A549 treated with Mapracorat at 1 μM for 4 hours (cell line): ENCODE measurements at places on chromosomes 12 and 14. TPM values are rescaled to one million over a fixed set of nuclear protein-coding genes. Genes with fewer than 3 reads are reported as not detected.

Gene KRT73
- total RNA-seq = 0.06 TPM in 1 of 5 replicates, not detected in the others

Gene KRT6C
- not detected in 5 replicates for total RNA-seq

Gene CAPZA3
- not detected in 5 replicates for total RNA-seq

Gene KCNMB4
- total RNA-seq = 0.18 to 0.52 TPM (median 0.26 TPM) in 5 replicates

Gene MANSC4
- not detected in 5 replicates for total RNA-seq

Gene SLC6A15
- total RNA-seq = 3.6 to 5.4 TPM (median 3.8 TPM) in 5 replicates

Gene LEMD3
- total RNA-seq = 9.4 to 12.7 TPM (median 10.9 TPM) in 5 replicates

Gene HCAR2
- total RNA-seq = 0.07 to 0.11 TPM (median 0.09 TPM) in 4 of 5 replicates, not detected in the other

Gene RTL1
- 0.15 to 0.33 TPM (median 0.24 TPM) in 5 replicates for total RNA-seq

Gene VRTN
- total RNA-seq = not detected in 5 replicates

Gene NDRG2
- total RNA-seq = 2.2 to 3.9 TPM (median 2.7 TPM) in 5 replicates

Gene KITLG
- 13.3 to 21.7 TPM (median 16.6 TPM) in 5 replicates for total RNA-seq

Gene SYT10
- total RNA-seq = not detected in 5 replicates

Gene FAM186B
- 0.07 to 0.23 TPM (median 0.15 TPM) in 5 replicates for total RNA-seq

Gene UNG
- total RNA-seq = 84.7 to 90.1 TPM (median 86.5 TPM) in 5 replicates

Gene TAS2R19
- 0.19 TPM in 1 of 5 replicates, not detected in the others for total RNA-seq

Gene MYH6
- total RNA-seq = 0.03 to 0.11 TPM (median 0.06 TPM) in 4 of 5 replicates, not detected in the other

Gene MYL6B
- 78.6 to 81.2 TPM (median 79.0 TPM) in 5 replicates for total RNA-seq

Gene KRT82
- total RNA-seq = not detected in 5 replicates

Gene EML1
- 30.7 to 38.2 TPM (median 34.2 TPM) in 5 replicates for total RNA-seq

Gene NGDN
- 56.7 to 74.9 TPM (median 61.2 TPM) in 5 replicates for total RNA-seq

Gene DCN
- total RNA-seq = not detected in 5 replicates
